ENCODE measurements at places on chromosomes 16 and 17. TPM values are rescaled to one million over a fixed set of nuclear protein-coding genes. Genes with fewer than 3 reads are reported as not detected.
A peak's percentile ranks its signal among the peaks of the same experiment; 100 is the strongest.

GRCh38 chr16:88320947-88321634 is 61.7 kb upstream of the ZNF469 start:
- no peak for DNase-seq

DNA sequence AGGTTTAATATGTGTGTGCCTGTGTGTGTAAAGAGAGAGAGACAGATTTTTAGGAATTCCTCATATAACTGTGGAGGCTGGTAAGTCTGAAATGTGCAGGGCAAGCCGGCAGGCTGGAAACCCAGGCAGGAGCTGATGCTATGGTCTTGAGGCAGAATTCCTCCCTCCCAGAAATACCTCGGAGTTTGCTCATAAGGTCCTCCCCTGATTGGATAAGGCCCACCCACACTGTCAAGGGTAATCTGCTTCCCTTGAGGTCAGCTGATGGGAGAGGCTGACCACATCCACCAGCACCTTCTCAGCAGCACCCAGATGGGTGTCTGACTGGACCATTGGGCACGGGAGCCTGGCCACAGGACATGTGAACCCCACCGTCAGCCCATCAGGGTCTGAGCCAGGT is 42.4 kb downstream of the C16orf95 start:
- DNase-seq = no peak

The GPRC5C gene
- 63.4 TPM for total RNA-seq

DNA sequence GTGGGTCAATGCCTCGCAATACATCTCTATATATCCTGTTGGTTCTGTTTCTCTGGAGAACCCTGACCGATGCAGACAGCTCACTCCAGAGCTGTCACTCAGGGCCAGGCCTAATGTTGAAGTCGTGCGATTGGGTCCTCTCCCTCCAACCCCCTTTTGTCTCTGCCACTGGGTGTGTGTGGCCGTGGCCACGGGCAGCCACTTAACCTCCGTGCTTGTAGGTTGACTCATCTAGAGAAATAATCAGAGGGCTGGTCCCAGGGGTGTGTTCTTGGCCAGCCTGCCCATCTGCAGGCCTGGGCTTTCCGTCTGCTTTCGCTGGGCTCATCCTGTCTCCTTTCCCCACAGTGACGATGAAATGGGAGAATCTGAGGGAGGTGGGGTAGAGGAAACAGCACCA is 7.4 kb downstream of the ADAD2 start:
- peak; percentile 55 for DNase-seq

- no peak for DNase-seq
These were observed 16.9 kb upstream of the TMC7 start for GRCh38 chr16:18966791-18967190.

GRCh38 chr17:75779250-75779986 is 5.2 kb upstream of the UNK start:
- DNase-seq = peak; percentile 100

- no peak for DNase-seq
These were observed 22.6 kb upstream of the PMP22 start for GRCh38 chr17:15287538-15288267.

GRCh38 chr17:6914711-6915110 is 81.1 kb upstream of the ALOX12 start:
- DNase-seq = no peak

DNA sequence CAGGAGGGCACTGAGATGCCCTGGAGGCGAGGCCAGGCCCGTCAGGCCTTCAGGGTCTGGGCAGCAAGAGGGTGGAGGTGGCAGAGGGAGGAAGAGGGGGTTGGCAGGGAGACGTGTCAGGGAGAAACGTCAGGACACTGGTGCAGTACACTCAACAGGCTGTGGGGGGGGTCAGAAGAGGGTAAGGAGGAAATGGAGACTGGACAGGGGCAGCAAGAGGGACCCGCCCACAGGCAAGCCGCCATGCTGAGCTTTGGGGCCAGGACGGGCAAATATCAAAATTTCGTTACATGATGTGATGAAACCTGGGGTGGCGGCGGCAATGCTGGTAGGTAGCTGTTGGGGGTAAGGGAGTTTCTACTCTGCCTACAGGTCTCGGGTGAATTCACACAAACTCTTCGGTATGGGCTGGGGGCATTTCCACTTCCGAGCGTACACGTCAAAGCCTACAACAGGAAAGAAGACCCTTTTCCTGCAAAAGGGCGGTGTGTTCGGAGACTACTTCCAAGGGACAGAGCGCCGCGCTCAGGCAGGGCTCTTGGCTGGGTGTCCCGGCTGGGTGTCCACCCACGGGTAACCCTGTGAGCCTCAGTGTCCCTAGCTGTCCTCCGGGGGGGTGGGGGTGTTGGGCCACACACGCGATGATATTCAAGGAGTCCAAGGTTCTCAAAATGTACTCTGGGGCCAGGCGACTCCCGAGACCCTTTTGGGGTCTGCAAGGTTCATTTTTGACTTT is 43.3 kb upstream of the ATP2A3 start:
- DNase-seq = no peak

- DNase-seq = no peak
These were observed 970 bp upstream of the HSD11B2 start for GRCh38 chr16:67429799-67430503.
